Skeletal muscle cell (primary cell): ENCODE measurements at places on chromosomes 11 and 22.

DNA sequence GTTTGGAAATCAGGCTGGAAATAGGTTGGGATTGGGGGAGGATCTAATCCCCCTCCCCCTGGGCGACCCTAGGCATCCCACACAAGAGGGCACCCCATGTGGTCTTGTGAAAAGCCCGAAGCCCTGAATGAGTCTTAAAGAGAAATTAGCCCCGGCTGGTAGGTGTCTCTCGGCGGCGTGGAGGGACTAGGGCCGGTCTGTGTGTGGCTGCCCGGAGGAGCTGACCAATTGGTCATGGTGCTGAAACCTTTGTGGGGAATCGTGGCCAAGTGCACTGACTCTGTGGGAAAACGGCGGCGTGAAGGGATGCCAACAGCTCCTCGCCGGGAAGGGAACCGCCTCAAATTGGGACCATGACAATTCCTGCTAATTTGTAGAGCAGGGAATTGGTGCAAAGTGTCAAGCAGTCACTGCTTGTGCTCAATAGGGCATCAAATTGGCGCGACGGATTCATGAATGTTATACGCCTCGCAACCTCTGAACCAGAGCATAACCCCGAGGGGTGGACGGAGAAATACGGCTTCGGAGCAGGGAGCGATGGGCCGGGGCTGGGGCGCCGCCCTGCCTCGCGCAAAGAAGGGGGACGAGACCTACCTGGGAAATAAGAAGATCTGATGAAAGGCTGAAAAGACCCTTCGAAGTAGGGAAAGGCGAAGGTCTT lies 1.5 kb downstream of the DBX1 start:
- DNase-seq, result peak; percentile 19

- DNase-seq, result no peak
Measured at GRCh38 chr11:72189455-72190250, 2.3 kb upstream of the FOLR1 start.

GRCh38 chr11:95671768-95672167 lies 117.8 kb downstream of the FAM76B start:
- no peak for DNase-seq

DNA sequence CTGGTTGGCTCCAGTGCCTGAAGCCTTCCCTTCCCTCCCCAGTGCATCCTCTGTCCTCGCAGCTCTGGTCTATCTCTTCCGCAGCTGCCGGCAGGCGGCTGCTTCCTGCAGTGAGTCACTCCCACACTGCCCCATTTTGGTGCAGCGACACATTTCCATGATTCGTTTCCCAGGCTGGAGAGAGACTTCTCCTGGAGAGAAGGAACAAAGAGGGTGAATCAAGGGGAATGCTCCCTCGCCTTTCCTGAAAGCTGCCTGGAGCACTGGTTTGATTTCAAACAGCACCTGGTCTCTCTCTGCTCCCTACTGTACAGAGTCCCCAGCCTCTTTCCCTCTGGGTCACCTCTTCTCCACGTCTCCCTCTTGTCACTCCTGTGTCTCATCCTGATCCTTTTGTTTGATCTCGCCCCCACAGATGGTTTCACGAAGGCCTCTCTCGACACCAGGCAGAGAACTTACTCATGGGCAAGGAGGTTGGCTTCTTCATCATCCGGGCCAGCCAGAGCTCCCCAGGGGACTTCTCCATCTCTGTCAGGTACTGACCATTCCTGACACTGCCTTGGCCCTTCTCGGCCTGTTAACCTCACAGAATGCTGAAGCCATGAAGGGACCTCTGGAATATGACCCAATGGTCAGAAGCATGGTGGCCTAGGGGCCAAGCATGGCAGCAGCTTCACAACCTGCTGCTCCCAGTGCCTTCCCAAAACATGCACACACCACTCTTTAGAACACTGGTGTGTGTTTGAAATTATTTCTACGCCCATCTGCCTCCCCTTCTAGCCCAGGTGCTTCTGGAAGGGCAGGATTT lies at the start of gene TMA7B:
TSS of gene TMA7B (plus strand) at position 758 of the 808 bp plus-strand sequence. CDS start 3,978 bp downstream, outside the sequence.
- DNase-seq, result peak; percentile 43

DNA sequence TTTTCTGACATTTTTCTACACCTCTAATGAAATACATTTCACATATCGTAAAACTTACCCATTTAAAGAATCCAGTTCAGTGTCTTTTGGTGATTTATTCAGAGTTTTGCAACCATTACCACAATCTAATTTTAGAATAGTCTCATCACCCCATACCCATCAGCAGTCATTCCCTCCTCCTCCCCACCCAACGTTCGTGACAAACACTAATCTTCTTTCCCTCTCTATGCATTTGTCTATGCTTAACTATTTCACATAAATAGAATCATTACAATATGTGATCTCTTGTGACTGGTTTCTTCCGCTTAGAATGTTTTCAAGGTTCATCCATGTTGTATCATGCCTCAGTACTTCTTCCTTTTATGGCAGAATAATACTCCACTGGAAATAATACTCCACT lies 9.5 kb downstream of the TTC28 start:
- no peak for DNase-seq

GRCh38 chr11:78577495-78577894 lies 2.8 kb upstream of the NARS2 start:
- DNase-seq, result no peak

DNA sequence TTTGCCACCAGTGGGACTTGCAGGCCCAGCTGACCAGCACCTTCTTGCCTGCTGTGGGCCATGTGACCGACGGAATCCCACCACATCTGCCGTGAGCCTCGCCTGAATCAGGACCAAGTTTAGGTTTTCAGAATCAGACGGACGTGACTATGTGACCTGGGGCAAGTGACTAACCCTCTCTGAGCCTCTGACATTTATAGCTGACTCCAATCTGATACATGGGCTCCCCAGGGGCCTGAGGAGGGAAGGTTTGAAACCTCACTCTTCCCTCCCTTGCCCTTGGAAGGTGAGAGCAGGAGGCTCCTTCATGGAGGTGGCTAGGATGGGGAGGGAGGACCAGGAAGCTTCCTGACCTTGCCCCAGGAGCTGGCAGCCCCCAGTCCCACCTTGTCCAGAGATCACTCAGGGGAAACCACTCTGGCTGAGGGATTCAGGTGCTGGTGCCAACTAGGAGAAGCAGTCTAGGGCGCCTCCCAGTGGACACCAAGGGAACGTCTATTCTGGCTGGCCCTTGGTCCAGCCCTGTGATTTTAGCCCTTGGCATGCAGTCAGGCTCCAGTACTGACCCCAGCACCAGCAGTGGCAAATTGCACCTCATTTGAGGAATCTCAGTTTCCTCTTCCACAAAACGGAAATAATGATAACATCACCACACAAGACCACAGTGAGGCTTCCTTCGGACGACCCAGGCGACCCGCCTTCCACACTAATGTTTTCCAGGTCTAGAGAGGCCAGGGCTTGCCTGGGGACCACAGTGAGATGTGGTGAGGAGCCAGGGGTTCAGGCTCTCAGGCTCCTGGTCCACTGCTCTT lies 47.2 kb upstream of the SYT7 start:
- DNase-seq, result no peak

- no peak for DNase-seq
Measured at GRCh38 chr11:22851477-22851876, 8.8 kb downstream of the CCDC179 start.

GRCh38 chr11:92504004-92504403 lies 279.4 kb downstream of the FAT3 start:
- DNase-seq, result no peak

DNA sequence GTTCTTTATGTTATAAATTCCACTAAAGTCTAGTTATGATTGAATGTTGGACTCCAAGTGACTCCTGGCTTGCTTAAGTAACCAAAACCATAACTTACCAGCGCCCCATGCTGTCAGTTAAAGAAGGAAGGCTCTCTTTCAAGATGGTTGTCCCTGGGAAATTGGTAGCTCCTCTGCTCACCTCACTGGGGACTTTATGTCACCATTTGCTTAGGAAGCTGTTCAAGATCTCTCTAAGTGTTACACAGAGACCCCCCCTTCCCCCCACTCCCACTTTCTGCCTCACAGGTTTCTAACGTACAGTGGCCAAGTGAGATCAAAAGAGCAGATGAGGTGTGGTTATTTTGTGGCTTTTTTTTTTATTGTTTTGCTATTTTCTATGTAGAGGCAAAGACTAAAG lies 301.8 kb downstream of the AASDHPPT start:
- no peak for DNase-seq

- no peak for DNase-seq
Measured at GRCh38 chr11:133408936-133409335, 123.4 kb downstream of the OPCML start.

DNA sequence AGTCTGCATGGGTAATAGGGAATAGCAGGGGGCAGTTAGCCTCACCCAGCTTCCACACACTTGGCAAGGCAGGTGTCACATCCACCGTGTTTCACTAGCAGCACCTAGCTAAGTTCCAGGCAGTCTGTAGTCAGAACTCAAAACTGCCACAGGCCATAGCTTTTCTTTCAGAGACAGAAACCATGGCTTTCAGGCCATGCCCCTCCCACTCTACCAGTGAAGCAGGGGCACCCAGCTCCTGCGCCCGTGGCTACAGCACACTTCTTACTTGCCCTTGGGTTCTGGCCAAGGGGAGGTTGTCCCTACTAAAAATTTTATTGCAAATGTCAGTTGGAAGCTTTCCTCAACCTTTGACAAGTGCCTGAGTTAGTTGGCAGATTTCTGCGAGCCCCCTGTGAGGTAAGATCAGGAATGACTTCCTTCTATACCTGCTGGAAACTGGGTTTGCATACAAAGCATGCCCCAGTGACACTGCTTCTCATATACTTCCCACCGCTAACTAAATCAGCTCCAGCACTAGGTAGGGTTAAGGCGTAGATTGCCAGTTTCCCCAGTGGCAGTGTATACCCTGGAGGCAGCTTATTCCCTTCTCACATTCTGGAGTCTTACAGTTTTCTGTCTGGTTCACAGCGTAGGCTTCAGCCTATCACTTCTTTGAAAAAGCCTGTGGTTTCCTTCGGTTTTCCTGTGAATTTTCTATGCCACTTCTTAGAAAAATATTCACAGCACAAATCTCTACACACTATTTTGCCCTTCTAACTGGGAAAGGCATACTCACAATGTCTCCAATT lies 139.0 kb upstream of the LUZP2 start:
- no peak for DNase-seq
